ENCODE measurements at places on chromosomes 7 and 10.

DNA sequence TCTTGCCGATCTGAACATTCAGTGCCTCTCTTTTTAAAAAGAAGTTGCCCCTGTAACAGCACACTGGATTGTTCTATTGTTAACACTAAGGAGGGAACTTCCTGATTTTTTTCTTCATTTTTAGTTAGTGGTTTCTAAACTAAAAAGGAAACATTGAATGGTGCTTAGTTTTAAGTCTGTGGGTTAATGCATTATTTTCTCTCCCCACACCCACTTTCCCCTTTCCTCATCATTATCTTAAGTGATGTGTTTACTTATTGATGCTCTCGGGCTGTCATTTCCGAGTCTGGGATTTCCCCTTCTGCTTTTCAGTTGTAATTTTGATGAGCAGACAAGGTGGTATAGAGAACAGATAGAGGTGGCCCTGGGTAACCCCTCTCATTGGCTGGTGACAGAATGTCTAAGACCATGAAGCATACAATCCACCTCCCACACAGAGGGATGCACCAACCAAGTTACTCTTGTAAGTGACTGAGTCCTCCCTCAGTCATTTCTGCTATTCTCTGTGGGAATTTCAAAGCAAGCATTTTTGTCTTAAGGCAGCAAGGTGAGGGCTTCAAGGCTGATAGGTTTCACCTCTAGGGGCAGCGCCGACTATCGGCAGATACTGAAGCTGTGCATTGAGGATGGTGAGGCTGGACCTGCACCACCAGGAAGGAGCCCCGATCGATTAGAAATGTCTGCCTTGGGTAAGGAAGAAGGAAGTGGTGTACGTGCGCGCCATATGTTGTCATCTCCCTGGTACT is 49.5 kb downstream of the CHN2 start:
- DNase-seq: peak; percentile 11

DNA sequence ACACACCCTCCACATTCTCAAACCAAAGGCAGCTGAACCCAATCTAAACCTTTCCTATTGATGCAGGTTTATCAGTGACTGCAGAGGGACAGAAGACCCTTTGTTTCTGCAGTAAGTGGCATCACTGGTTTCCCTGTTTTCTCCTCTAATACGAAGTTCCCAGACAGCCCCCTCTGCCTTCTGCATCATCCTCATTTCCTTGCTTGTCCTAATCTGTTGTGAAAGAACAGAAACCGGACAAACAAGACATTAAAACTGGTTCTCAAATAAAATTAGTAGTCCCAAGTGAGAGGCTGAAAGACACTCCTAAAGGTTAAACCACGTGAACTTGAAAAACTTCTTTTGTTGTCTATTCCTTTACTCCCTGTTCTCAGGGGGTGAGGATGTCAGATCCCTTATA is 10.1 kb upstream of the ADRB1 start:
- DNase-seq: no peak

- no peak for DNase-seq
Observed at GRCh38 chr7:94142281-94142680, 138.1 kb upstream of the BET1 start.

DNA sequence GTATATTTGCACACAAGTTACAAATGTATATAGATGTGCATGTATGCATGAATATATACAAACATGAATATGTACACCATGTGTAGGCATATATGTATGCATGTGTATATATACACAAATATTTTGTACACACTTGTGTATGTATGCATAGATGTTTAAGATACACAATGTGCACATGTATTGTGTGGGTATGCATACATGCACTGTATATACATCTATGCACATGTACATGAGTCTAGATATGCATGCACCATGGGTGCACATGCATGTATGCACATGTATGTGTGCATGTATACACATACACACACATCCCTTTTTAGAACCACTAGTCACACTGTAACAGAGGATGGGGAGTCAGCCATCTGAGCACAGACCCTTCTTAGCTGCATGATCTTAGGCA is 249.4 kb downstream of the COBL start:
- no peak for DNase-seq

DNA sequence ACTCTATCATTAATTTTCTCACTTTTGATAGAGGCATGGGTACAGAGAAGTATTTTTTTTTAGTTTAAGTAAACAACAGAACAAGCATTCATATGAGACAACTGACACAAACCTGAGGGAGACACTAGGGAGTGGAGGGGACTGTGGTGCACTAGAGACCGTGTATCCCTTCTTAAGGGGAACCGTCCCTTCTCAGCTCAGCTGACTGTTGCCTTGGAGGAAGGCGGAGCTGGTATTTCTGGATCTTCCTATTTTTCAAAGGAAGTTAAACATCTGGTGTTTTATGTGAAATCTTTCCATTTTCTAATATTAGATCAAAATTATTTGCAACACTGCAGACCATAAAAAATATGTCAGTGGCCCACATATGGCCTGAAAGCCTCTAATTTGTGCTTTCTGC is 113.6 kb upstream of the MACROH2A2 start:
- DNase-seq: no peak

DNA sequence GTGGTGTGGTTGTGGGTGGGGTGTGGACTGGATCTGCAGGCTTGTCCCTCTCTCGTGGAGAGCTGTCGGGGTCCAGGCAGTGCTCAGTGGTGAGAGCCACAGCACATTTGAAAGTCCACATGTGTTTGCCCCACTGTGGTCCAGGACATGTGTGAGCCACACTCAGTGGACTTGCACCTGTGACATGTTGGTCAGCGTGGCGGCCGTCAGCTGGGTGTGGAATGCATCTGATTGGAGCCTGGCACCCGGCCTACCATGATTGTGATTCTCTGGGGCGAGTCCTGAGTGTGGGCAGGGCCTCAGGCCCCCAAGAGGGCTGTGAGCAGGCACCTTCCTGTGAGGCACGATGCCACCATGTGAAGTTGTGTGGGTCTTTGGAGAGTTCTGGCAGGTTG is 77.9 kb downstream of the DNAJB6 start:
- no peak for DNase-seq

- DNase-seq: no peak
Observed at GRCh38 chr10:63889803-63890202, 368.6 kb downstream of the REEP3 start.

DNA sequence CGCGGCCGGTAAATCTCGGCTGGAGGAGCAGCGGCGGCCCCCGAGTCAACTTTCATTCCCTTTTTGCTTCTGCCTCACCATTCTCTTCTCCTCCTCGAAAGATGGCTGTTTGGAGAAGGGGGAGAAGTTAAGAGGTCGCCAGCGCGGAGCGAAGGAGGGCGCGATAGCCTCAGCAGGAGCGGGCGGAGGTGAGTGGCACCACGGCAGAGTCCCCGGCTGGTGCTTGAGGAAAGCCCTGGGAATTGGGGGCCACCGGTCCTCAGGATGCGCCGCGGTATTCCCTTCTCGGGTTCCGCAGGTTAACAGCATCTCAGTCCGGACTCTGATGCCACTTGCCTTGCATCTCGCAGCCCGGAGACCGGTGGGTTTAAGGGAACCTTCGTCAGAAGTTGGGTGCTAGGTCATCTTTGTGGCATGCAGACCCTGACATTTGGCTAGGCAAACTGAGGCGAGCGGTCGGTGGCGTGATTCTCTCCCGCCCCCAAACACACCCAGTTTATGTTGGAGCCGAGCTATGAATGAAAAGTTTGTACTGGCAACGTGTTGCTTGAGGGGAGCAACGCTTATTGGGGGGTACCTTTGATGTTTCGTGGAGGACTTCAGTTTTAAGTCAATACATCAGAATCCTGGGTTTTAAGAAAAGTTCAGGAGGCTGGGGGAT is 59.5 kb upstream of the PRPS1L1 start:
- no peak for DNase-seq

DNA sequence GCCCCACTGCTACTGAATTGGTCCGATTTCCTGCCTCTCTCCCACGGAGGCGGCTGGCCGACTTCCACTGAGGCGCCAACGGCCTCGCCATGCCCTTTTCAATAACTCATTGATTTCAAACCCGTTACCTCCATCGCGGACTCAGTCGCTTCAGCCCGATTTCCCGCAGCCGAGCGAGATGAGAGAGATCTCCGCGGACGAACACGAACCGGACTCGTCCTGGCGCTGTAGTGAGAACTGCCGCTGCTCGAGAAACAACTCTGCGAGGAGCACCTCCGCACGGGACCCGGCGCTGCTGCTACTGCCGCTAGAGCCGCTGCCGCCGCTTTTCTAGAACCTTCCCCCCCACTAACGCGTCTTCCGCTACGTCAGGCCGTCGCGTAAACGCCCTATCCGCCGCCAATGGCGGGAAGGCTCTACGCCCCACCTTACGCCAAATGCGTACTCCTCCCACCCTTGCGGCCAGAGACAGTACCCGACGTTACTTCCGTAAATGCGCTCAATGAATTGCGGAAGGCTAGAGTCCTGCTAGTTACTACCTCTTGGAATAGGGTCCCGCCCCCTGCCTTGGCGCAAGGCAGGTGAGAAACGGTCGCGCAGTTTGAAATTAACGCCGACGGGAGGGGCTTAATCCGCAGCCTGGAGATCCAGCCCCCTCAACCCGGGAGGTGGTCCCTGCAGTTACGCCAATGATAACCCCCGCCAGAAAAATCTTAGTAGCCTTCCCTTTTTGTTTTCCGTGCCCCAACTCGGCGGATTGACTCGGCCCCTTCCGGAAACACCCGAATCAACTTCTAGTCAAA is at the start of gene HNRNPA2B1:
Gene HNRNPA2B1, minus strand, starts transcription at position 303 of the 803 bp plus-strand sequence. Its CDS starts 169 bp downstream, at position 134.
- peak; percentile 94 for DNase-seq

DNA sequence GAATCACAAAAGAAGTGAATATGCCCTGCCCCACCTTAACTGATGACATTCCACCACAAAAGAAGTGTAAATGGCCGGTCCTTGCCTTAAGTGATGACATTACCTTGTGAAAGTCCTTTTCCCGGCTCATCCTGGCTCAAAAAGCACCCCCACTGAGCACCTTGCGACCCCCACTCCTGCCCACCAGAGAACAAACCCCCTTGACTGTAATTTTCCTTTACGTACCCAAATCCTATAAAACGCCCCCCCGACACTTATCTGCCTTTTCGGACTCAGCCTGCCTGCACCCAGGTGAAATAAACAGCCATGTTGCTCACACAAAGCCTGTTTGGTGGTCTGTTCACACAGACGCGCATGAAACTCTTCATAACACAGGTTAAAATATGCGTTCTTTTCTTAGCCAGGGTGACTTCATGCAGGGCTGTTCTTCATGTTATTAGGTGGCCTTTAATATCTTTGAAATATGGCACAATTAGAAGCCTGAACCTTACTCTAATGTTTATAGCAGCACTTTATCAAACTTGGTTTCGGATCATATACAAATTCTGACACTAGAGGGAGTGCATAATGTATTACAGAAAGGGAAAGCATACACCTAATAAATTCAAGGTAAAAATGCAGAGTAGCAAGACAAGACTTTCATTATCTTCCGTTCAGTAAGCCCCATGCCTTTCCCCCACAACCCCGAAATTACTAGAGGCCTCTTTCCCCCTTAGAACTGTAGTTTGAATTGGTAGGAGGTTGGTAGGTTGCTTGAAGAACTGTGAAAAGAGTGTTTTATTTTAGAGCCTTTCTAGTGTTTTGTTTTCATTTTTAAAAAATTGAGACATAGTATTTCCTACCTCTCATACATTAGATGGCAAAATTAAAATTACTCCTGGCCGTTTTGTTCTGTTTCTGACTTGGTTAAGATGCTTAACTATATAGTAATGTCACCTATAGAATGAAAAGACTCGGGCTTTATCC is 117.9 kb downstream of the NPY start:
- DNase-seq: no peak

DNA sequence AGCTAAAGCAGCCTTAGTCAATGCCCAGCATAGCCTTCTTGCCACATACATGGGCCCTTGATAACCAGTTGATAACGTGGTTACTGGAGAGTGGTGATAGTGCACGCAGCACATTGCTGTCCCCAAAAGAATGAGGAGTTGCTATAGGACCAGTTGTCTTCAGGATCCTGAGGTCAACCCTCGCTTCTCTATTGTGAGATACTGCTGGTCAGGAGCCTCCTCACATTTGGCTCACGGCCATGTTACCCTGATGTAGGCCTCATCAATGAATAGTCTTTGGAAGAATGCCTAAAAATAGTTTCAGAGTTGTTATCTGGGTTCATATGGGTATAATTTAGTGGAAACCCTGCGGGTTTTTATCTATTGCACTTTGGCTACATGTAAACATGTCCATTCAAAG is 230.7 kb downstream of the VTI1A start:
- DNase-seq: no peak

DNA sequence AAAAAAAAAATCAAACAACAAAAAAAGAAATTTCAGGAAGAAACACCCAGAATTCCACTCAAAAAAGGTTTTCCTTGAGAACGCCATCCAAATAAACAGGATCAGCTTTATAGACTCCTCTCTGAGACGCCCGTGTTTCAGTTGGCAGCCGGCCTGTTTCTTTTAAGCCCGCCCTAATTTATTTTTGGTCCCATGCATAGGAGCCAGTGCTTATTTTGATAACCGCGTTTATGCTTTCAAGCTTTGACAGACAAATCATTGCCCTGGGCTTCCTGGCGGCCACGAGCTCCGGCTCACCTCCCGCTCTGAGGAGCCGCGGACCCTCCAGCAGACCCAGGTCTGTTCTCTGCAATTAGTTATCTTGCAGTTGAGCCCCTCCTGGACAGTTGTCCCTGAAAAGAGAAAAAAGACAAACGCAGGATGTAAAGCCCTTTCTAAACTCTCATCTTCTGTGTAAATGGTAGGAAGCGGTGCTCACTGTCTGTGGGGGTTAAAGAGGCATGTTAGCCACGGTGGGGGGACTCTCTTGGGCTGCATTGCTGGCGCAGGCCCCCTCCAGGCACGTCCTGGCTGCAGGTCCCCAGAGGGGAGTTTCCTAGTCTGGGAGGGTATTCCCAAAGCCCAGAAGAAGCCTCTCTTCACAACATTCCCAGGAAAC is 22.2 kb upstream of the UNCX start:
- DNase-seq: no peak

- DNase-seq: no peak
Observed at GRCh38 chr10:82282782-82283456, 407.9 kb downstream of the NRG3 start.

Measured in stimulated activated CD4-positive, alpha-beta T cell treated with anti-CD3 and anti-CD28 coated beads, Interleukin-1b, Interleukin-23, amount 100 ng/mL, for 24 hours (primary cell).